ENCODE measurements at places on chromosomes 12 and 14. TPM values are rescaled to one million over a fixed set of nuclear protein-coding genes. Genes with fewer than 3 reads are reported as not detected.

HECTD4 gene
- 71.4 TPM for polyA plus RNA-seq

OR6C2 gene
- not detected for polyA plus RNA-seq

OLR1 gene
- polyA plus RNA-seq, result 1.0 TPM

HOXC4 gene
- polyA plus RNA-seq, result 11.1 TPM

DNA sequence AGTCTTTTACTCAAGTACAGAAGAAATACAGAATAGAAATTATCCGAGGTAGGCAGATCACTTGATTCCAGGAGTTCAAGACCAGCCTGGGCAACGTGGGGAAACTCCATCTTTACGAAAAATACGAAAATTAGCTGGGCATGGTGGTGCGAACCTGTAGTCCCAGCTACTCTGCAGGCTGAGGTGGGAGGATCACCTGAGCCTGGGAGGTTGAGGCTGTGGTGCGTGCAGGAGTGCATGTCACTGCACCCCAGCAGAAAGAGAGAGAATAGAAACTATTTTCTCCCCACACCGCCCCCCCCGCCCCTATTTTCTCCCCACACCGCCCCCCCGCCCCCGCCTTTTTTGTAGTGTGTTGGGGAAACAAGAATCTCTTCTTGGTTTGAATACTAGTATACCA is 2.2 kb downstream of the DNM1L start:
- no peak for DNase-seq

DNA sequence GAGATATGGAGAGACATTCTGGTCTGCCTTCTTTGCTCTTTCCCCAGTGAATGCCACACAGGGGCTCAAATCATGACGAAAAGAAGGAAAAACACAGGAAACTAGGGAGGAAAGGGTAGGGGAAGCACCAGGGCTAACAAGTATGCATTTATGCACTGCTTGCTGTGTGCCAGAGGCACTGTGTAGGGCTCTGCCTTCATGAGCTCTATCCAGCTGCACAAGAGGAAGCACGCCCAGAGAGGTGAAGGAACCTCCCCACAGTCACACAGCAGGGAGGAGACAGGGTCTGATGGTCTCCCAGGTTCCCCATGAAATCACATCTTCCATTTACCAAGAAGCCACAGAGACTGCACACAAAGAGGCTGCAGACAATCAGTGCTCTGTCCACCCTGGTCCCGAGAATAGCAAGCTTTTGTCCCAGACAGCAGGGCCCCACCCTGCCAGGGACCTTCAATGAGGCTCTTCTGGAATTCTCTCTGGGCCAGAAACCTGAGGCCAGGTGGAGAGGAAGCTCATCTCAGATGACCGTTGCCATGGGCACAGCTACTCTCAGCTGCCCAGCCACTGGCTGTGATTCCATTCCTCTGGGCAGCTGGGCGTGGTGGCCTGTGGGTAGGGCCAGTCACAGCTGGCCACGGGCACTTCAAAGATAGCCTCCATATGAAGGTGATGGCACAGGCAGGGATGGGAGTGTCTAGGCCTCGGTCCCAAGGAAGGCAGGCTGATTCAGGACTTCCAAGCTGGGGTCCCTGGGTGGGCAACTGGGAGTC is 7.3 kb upstream of the TRPV4 start:
- DNase-seq, result no peak

GRCh38 chr12:153080-153746 is 60.7 kb downstream of the SLC6A12 start:
- no peak for DNase-seq

DNA sequence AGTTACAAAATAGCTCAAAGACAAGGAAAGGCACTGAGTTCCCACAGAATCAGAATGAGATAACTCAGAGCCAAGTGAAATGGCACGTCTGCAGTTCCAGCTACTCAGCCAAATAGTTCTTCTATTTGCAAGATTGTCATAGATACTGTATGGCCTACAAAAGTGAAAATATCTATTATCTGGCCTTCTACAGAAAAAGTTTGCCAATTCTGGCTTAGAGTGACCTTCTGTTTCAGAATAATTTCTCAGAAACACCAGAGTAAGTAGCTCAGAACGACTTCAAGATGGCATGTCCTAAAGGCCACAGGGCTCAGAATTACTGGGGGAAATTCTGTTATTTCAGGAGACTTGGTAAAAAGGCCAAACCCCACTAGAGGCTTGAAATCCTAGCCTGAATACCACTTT is 10.7 kb upstream of the RTRAF start:
- no peak for DNase-seq

DNA sequence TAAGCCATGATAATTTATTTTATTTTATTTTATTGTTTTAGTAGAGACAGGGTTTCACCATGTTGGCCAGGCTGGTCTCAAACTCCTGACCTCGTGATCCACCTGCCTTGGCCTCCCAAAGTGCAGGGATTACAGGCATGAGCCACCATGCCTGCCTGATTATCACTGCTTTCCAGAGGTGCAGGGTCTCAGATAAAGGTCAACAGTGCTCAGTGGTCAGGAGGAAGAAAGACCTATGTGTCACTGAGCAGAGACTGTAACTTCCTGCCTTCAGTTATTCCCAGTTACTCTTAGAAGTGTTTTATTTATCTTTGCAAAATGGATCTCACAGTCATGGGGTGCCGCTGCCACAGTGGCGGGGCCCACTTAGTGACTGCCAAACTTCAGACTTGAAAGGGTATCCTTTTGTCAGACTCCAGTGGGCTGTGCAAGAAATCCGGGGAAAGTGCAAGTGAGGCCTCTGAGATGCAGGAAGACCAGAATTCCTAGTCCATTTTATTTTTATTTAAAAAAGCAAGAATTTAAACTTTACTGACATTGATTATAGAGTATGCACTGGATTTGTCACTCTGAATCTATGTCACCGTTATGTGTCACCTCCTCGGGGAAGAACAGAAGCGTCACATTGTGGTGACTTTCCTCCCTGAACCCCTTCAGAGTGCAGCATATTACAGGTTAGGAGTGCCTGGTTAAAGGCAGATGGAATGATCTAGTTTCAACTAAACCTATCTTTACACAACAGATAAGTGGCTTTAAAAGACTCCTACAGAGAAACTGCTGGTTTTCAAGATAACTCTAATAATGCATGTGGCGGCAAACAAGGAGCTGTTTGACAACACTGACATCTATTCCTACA is 59.1 kb upstream of the BICD1 start:
- no peak for DNase-seq

DNA sequence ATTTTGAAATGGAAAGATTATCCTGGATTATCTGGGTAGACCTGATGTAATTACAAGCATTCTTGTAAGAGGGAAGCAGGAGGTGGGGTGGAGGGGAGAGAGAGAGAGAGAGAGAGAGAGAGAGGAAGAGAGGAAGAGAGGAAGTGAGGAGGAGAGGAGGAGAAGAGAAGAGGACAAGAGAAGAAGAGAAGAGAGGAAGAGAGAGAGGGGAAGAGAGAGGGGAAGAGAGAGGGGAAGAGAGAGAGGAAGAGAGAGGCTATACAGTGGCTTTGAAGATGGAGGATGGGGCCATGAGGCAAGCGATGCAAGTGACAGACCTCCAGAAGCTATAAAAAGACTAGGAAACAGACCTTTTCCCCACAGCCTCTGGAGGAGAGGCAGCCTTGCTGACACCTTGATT is 13.7 kb upstream of the CHST11 start:
- no peak for DNase-seq

- no peak for DNase-seq
Measured at GRCh38 chr12:7021956-7022355, 3.7 kb upstream of the LPCAT3 start.
